HFF-Myc (cell line): ENCODE measurements at places on chromosomes 7 and 10.

DNA sequence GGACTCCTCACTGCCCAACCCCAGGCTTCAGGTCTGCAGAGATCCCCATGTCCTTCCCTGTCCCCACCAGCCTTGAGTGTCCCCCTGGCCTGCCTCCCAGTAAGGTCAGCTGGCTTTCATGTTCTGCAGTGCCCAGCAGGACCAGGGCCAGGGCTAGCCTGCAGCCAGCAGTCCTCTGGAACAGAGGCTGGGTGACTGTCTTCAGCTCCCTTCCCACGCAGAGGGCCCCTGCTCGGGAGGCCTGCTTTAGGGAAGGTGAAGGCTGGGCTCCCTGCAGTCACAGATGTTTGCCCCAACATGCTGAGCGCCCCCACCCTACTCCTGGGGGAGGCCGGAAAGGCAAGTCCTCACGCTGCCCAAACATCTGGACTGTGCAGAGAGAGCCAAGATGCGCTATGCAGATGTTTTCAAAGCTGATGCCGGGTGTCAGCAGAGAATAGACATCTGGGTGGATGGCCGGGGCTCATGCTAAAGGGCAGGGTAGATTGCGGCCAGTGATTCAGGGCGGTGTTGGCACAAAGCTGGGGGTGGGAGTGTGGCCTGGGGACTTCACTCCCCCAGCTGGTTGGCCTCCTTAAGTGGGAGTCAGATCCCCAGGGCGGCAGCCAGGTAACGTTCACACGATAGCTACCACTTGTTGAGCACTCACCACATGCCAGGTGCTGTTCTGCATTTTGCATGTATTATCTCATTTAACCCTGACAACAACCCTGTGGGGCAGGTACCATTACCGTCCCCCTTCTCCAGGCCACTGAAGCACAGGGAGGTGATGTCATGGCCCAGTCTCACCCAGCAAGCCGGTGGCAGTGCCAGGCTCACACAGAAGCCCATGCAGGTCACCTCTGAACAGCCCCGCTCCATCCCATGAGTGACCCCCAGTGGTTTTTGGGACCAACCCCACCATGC lies 71.2 kb upstream of the COL13A1 start:
- DNase-seq: peak; percentile 67

DNA sequence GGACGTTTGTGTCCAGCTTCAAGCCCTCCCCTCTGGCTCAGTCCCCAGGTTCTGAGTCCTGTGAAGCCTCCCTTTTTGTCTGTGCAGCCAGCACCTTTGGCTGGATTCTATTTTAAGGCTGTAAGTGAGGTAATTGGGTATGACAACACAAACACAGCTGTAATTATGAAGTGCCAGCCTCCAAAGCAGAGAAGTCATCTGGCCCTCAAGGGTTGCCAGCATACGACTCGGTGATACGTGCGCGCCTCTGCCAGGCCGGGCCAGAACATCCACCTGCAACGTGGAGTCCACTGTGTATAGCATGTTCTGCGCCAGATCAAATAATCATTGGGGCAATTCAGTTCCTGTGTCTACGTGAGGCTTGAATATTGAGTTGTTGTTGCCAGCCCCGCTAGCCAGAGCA lies 6.7 kb upstream of the FAM180A start:
- DNase-seq: no peak

DNA sequence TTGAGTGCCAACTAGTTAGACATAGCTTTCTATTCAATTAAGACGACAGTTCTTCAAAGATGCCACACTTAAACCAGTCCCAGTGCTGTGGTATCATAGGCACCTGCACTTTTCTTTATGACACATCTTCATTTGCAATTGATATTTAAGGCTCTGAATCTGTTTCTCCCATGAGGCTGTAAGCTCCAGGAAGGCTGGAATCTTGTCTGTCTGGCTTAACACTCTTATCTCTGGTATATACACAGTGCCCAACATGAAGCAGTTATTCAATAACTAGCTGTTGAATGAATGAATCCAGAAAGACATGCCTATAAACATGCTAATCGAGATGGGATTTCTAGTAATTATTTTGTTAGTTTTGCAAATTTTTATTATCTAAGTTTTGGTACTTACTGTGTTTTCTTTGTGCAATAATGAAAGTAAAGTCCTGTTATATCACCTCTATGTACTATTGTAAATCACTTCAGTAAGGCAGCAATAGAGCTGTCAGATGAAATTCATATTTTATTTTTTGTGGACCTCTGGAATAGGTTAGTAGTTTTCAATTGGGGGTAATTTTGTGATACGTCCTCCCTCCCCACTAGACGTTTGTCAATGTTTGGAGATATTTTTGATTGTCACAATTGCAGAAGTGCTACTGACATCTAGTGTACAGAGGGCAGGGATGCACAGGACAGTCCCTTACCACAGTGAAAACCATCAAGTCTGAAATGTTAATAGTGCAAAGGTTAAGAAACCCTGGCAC lies 51.3 kb upstream of the STEAP4 start:
- no peak for DNase-seq

GRCh38 chr7:47738563-47739166 lies 156.8 kb upstream of the TNS3 start:
- no peak for DNase-seq

GRCh38 chr10:37381271-37381670 lies 255.9 kb downstream of the ANKRD30A start:
- no peak for DNase-seq

DNA sequence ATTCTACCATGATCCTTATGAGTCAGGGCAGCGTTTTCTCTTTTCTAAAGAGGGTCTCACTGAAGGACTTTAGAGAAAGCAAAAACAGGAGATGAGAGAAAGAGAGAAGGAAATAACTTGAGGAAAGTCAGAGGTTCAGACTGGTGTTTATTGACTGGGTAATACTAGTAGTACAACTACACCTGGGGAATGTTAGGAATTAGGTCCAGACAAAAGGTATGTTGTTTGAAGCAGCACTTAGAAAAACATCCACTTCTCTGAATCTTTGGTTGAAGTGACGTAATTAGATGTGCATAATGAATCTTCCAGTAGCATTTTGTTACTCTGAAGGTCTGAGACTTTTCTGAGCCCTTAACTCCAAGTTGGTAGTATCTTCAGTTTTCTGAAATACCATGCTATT lies 380.3 kb upstream of the LRGUK start:
- no peak for DNase-seq

GRCh38 chr7:36135700-36136099 lies 17.4 kb upstream of the EEPD1 start:
- no peak for DNase-seq

DNA sequence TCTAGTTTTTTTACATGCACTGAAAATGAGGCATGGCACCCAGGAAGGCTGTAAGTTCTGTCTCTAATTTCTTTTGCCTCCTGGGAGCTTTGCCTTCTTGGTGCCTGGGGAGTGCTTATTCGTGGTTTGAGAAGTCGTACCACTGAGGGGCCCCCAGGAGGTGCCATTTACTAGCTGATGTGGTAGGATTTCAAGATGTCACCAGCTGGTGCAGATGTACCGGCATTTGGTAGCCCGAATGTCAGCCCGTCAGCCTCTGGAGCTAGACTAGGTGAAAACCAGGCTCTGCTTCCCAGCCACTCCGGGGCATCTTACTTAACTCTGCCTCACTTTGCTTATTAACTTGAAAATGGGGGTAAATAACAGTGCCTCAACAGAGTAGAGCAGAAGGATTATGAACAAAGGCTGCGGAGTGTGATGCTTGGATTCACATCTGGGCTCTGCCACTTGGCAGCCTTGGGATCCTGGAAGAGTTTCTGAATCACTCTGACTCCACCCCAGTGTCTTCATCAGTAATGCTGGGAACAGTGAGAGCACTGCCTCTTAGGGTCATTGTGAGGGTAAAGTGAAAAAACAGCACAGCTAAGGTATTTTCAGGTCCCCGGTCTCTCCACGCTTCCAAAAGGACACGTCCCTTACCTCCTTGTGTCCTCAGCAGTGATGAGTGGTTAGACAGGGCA lies 31.4 kb upstream of the BTBD16 start:
- no peak for DNase-seq

GRCh38 chr10:7159928-7160327 lies 250.9 kb downstream of the SFMBT2 start:
- no peak for DNase-seq

- DNase-seq: no peak
Observed at GRCh38 chr10:1824928-1825327, 87.6 kb upstream of the ADARB2 start.

GRCh38 chr7:36827726-36828703 lies 103.7 kb upstream of the AOAH start:
- no peak for DNase-seq

DNA sequence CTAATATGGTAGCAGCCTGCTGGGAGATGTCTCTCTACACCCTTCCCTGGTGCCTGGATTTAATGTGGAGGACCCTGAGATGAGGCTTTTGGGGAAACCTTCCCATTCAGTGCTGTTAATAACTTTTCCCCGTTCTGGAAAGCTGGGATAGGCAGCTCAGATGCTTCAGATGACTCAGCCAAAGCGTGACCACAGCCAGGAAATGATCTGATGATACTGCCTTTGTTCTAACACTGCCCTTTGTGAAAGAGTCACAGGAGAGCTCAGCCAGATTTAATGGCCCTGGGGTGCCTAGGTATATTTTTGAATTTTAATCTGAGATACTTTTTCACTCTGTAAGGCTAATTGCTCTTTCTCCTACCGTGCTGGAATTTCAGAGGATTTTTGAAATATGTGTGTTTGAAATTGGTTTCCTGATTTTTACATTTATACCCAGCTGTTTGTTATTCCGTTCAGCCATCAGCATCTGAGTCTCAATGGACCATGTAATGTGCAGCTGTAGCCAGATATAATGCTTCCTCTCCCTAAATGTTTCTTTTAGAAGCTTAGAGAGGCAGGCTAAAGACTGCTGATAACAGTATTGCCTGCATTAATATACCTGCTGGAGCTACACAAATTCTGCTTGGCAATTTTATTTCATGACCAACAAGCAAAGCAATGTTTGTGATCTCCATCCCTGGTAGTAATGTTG lies 17.8 kb downstream of the CELF2 start:
- DNase-seq: peak; percentile 20

- DNase-seq: no peak
Observed at GRCh38 chr10:106771154-106771553, 393.4 kb downstream of the SORCS1 start.

- no peak for DNase-seq
Observed at GRCh38 chr7:139284252-139284896, 53.3 kb downstream of the UBN2 start.

DNA sequence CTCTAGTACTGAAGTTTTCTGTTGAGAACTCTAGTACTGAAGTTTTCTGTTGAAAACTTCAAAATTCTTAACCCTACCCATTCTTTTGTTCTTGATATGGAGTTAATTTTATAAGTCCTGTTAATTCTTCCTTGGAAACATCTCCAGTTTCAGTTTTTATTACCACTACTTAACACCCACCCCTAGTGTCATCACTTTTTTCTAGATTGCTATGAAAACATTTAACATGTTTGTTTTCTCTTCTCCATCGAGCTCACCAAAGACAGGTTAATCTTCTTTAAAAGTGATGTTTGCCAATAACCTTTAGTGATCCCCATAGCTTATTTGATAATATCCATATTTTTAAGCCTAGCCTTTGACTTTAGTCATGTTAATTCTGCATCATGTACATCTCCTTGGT lies 147.9 kb downstream of the PPP1R9A start:
- no peak for DNase-seq

DNA sequence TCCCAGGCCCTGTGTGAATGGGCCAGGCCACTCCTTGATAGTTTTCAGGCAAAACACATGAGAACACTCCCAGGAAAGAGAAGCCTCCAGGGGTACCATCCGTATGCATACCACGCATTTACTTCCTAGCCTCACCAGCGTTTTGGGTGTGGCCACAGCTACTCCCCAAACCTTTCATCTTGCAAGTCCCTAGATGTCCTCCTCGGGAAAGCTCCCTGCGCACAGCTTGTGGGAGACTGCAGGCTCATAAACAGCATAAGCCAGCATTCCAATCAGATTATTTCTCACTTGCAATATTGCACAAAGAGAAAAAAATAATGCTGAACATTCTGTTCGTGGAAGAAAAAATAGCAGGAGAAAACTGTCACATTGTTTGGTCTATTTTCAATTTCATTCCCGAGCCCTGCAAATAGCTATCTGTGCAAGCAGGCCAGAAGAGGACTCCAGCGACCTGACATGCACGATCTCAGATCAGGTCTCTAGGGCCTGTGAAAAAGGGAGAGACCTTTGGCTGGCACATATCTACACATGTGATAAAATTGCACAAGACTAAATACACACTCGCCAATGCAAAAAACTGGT lies 175.6 kb downstream of the PLXNA4 start:
- DNase-seq: no peak

GRCh38 chr7:100964630-100965029 lies 4.7 kb upstream of the MUC12 start:
- DNase-seq: no peak

- no peak for DNase-seq
Observed at GRCh38 chr10:113954409-113954808, 89.3 kb upstream of the ADRB1 start.

- DNase-seq: no peak
Observed at GRCh38 chr7:158993591-158993990, 137.2 kb downstream of the DYNC2I1 start.

- no peak for DNase-seq
Observed at GRCh38 chr10:35570397-35570796, 34.7 kb upstream of the GJD4 start.

DNA sequence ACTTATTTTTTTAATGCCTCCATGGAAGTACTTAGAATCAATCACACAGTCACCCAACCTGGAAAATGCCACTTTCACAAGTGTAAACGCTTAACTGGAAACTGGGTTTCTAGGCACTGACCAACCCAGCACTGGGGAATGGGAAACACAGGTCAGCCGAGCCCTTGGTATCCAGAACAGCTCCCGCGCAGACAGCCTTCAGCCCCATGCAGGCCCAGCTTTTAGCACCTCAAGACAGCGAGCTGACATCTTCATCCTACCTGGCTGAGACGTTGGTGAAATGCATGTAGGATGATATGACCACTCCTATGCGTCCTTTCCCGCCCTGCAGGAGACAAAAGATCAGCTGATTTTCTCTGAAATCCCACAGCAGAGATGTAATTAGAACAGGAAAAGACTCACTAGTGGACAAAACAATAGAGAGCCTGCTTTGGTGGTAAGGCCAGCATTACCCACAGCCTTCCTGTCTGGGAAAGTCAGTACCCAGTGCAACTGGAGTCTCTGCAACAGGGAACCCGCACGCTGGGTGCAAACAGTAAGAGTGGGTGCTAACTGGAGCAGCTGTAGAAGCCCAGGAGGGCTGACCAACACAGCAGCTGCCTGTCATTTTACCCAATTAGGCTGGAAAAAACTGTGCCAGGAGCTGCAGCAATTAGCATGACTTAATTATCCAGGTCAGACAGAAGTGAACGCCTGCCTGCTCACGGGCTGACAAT lies 153.7 kb downstream of the TNS3 start:
- DNase-seq: no peak

DNA sequence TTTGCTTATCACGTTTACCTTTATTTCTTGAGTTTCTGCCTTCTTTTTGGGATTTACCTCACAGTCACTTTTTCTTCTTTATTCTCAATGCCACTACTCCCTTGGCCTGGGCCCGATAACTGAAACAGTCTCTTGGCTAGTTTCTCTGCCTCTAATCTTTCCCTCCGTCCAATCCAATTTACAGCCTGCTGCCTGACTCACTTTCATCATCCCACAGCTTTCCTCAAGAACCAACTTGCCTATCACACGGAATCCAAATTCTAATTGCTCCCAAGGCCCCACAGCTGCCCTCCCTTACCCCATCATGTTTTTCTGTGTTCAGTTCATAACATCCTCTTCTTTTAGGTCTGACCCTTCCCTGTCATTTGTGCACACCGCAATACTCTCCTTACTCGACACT lies 121.4 kb downstream of the HIPK2 start:
- no peak for DNase-seq

- DNase-seq: no peak
Observed at GRCh38 chr10:4831091-4831490, 5.1 kb downstream of the AKR1E2 start.
